ENCODE measurements at places on chromosomes 1 and 21. TPM values are rescaled to one million over a fixed set of nuclear protein-coding genes. Genes with fewer than 3 reads are reported as not detected.
A peak's percentile ranks its signal among the peaks of the same experiment; 100 is the strongest.

DNA sequence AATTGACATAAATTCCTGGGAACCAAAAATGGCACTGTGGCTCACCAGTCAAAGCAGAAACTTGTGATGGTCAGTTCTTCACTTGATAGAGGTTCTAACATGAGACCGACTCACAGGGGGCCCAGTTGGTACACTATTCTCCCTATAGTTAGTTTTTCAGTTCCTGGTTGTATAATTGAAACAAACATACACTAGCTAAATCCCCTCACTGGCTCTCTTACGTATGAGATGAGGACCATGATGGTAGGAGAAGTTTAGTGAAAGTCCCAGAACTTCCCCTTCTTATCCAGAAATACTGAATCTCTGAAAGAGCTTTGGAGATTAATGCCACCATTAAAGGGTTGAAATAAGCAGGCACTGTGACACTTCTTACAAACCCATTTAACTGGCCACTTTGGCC lies 2.8 kb upstream of the S100B start:
- DNase-seq, result no peak

Gene GRIK3
- total RNA-seq, result 0.17 TPM

Gene SRM
- total RNA-seq, result 176 TPM

GRCh38 chr1:110524311-110525248 lies 5.6 kb upstream of the KCNA10 start:
- DNase-seq, result peak; percentile 72

Gene DCDC2B
- not detected for total RNA-seq

Gene MYBPH
- not detected for total RNA-seq

GRCh38 chr1:46410156-46411009 lies 16.3 kb downstream of the FAAH start:
- no peak for DNase-seq

DNA sequence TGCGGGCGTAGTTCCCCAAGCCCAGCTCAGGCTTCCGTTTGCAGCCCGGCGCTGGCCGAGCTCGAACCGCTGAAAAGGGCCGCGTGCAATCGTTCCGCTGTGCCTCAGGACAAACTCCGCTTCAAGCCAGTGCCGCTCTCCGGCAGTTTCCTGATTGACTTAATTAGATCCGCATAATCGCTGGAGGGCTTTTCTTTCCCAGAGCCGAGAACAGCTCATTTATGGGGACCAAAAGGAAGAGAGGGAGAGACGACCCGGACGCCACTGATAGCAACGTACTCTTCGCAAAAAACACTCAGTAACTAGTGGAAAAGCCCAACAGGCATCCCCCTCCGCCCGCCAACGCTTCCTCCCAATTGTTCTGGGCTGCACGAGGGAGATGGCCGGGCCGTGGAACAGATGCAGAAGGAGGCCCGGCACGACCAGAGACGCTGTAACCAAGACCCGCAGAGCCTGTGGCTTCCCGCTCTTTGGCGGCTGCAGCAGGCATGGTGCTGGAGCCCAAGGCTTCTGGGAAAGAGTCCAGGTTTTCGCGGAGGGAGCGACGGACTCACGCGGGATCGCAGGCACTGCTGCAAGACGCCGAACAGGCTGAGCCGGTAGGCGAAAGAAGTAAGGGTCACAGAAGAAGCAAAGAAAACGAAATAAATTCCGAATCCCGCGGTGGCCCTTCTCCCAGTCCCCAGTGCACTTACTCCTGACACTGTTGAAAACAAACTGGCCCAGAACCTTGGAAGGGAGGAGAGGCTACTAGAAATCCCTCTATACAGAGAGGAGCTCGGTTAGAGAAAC lies 3.6 kb upstream of the FOXD2 start:
- DNase-seq, result peak; percentile 67

GRCh38 chr1:4673494-4673893 lies 19.1 kb downstream of the AJAP1 start:
- no peak for DNase-seq

Gene S100A7A
- total RNA-seq, result not detected

Gene SPATA21
- not detected for total RNA-seq

Gene TFF1
- not detected for total RNA-seq

DNA sequence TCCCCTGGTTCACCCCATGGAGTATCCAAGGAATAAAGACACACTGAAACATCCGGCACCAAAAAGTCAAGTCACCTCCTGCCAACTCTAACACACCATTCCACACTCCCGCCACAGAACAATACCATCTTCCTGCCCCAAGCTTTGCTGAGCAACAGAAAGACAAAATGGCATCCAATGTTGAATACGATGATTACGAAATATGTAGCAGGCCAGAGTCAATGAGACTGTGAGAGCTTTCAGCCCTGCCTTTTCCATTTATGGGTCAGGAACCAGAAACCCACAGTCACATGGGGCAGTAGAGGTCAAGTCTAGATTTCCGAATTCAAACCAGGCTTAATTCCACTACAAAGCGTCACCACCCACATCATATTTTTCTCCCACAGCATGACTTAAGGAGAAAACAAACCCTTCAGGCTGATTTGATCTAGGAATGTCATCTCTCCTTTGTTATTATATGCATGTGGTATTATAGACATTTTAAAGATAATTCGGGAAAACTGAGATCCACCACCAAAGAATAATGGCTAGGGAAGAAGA lies 249.8 kb downstream of the SETD4 start:
- DNase-seq, result no peak

GRCh38 chr21:43880111-43880985 lies 15.3 kb downstream of the AGPAT3 start:
- no peak for DNase-seq

- DNase-seq, result no peak
These were observed 44.4 kb upstream of the SCMH1 start for GRCh38 chr1:41286486-41286885.

- DNase-seq, result no peak
These were observed 157.1 kb upstream of the NRIP1 start for GRCh38 chr21:15221799-15222386.

- no peak for DNase-seq
These were observed 43.7 kb downstream of the SAMD13 start for GRCh38 chr1:84345220-84345619.

DNA sequence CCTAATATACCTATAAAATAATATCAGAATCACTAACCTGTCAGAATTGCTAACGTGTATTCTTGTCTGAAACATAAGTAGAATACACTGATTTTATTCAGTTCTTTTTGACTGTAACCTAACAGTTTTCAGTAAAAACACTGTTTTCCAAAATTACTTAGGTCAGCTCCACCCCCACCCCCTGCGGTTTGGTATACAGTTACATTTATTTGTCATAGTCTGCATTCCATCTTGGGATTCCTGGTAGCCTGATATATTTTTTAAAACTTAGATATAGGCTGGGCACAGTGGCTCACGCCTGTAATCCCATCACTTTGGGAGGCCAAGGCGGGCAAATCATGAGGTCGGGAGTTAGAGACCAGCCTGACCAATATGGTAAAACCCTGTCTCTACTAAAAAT lies 19.8 kb upstream of the ABCD3 start:
- DNase-seq, result peak; percentile 18

DNA sequence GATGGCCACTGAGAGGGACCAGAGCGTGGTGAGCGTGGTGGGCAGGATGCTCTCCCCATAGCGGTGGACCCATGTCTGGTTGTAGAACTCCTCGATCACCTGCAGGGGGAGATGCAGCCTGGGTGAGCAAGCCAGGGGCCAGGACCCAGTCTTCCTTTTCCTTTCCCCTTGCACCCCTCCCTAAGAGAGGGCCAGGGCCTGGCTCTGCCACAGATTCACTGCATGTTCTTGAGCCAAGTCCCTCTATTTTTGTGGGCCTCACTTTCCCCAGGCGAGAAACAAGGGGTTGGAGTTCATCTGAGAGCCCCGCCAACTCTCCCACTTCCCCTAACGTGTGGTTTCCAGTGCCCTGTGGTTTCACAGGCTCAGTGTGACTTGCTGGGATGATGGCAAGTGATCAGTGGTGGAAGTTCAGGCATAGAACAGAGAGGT lies 27.5 kb downstream of the SLC2A1 start:
- DNase-seq, result peak; percentile 75

- DNase-seq, result no peak
These were observed 167.2 kb upstream of the PROX1 start for GRCh38 chr1:213820362-213821149.

DNA sequence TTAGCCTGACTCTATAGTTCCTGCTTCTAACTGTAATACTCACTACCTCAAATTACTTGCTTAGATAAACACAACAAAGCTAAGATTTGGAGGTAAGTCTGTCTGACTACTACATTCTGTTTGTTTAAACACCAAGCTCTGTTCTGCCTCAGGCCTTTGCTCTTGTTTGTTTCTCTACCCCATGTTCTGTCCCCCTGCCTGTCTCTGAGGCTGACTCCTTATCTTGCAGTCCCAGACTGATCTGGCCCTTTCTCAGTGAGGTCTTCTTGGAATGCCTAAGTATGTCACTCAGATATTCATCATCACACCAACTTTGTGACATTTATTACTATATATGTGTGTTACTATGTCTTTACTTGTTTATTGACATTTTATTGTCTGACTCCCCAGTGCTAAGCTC lies 425.5 kb downstream of the LMO4 start:
- no peak for DNase-seq

- DNase-seq, result no peak
These were observed 10.2 kb downstream of the COQ8A start for GRCh38 chr1:226950316-226950715.

GRCh38 chr1:234602334-234603220 lies 7.4 kb downstream of the IRF2BP2 start:
- peak; percentile 74 for DNase-seq

Gene SPRR1A
- total RNA-seq, result not detected

- DNase-seq, result no peak
These were observed 263.8 kb downstream of the KCNT2 start for GRCh38 chr1:196344453-196344852.

DNA sequence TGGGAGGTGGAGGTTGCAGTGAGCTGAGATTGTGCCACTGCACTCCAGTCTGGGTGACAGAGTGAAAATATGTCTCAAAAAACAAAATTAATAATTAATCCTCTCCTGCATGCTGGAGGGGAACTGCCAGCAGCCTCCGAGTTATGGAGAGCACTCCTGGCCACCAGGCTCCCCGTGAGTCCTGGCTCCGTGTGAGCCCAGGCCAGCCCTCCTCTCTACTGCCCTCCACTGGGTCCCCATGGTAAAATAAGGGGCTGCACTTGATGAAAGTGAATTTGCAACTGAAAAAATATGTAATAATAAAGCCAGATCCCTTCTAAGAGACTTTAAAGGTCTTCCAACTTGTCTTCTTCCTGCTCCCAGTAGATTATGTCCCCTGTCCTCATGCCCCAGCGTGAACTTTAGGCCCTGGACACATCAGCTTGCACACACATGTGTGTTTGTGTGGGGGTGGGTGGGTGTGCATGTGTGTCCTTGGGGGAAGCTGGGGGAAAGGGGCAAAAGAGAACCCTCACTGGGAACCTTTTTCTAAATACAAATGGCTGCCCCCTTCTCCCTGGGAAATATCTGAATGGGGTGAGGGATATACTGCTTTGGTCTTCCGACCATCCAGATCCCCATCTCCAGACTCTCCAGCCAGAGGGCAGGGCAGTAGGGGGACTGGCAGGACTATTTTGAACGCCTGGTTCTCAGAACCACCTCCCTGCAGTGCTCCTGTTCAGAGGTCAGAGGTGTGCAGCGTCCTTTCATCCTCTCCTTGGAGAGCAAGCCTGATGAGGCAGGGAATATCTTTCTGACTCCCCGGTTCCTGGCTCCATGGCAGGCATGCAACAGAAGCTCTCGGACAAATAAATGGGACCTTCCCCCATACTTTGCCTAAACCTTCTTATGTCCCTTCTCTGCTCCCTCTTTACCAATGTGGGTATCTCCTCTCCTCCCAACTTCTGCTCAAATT lies 26.2 kb downstream of the NEK2 start:
- DNase-seq, result peak; percentile 52

- no peak for DNase-seq
These were observed 12.2 kb downstream of the UBE2U start for GRCh38 chr1:64215576-64215975.

Gene HSF2BP
- total RNA-seq, result 3.0 TPM

GRCh38 chr1:206896261-206896660 lies 982 bp upstream of the IL24 start:
- DNase-seq, result no peak

GRCh38 chr1:181018901-181019681 lies 3.6 kb downstream of the STX6 start:
- no peak for DNase-seq

Gene S100A16
- total RNA-seq, result 0.43 TPM

- DNase-seq, result no peak
These were observed 90.4 kb downstream of the VPS26C start for GRCh38 chr21:37176716-37177115.

GRCh38 chr1:68633141-68633919 lies 136.4 kb upstream of the DEPDC1 start:
- DNase-seq, result no peak

- DNase-seq, result no peak
These were observed 17.5 kb downstream of the LACTBL1 start for GRCh38 chr1:22955146-22955545.

GRCh38 chr1:81254560-81254959 lies 546.2 kb upstream of the ADGRL2 start:
- DNase-seq, result no peak

Gene RAB29
- 7.9 TPM for total RNA-seq

DNA sequence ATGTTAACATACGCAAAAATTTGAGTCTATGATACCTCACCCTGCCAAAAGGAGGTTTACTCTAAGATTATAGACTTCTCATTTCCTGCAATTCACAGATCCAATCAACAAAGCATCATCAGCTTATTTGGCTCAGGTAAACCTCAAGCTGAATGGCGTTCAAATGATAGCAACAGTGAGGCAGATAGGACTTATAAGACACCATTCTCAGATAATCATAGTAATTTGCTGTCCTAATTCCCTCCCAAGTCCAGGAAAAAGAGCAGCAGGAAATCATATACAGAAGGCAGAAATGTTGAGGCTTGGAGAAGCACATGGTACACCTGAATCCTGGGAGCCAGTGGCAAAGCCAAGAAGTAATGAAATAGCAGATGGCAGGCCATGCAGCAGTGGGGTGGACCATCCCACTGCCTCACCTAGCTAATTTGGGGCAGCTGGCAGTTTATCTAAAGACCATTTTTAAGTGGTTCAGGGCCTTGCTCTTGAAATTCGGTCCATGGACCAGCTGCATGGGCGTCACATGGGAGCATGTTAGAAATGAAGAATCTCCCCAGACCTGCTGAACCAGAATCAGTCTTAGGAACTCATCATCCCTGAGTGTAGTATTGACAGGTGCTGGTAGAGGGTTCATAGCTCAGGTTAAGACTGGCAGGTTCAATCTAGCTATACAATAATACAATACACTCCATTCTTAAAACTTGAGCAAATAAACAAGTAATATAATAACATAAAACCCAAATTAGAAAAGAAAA lies 57.7 kb downstream of the ASTN1 start:
- DNase-seq, result no peak

Gene ANKRD35
- not detected for total RNA-seq

DNA sequence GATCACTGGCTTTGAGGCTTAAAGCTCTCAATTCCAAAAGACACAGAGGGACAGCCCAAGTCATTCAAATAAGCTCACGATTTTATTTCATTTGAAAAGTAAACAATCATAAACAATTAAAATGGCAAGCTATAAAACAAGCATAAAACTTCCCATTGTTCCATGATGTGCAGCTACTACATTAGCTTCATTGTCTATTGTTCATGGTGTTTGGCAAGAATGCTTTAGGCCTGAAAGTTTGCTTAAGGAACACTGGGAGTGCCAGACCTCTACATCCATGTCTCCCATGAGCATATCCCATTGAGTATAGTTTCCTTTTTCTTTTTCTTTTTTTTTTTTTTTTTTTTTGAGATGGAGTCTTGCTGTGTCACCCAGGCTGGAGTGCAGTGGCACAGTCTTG lies 286.1 kb upstream of the ESRRG start:
- DNase-seq, result no peak

All from A673 (cell line).